DMS79 treated with DMSO at 0.1 percent for 48 hours (cell line): ENCODE measurements at places on chromosomes 5 and 9.

- no peak for DNase-seq
Measured at GRCh38 chr9:110015759-110016158, 192.2 kb downstream of the C9orf152 start.

GRCh38 chr9:128062846-128063831 is 4.0 kb downstream of the NAIF1 start:
- no peak for DNase-seq

GRCh38 chr5:180142021-180142765 is 66.8 kb downstream of the RASGEF1C start:
- no peak for DNase-seq

DNA sequence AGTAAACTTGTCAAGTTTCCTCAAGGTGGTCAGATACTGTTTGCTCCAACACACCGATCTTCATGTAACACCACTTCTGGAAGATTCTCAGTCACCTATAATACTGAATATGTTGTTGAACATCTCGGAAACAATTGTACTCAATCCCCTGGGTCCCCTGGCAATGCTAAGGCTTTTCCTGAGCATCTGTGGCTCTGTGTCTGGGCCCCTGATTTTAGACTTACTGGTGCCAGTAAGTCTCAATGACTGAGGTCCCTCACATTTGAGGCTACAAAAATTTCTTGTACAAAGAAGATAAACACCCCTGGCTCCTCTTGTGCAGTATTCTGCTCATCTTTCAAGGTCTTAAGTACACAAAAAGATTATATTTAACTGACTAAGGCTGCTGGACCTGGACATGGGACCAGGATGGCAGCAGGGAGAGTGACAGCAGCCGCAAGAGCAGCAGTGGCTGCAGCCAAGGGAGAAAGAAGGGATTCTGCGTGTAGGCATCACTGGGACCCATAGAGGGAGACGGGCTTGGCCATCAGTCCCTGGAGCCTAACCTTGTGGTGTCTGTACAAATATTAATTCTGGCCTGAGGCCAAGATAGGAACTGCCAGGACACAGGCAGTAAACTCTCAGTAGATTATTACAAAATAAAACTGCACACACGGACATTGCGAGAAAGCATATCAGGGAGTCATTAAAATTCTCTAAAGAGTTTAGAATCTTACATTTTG is 49.0 kb upstream of the TNPO1 start:
- DNase-seq = peak; percentile 2

DNA sequence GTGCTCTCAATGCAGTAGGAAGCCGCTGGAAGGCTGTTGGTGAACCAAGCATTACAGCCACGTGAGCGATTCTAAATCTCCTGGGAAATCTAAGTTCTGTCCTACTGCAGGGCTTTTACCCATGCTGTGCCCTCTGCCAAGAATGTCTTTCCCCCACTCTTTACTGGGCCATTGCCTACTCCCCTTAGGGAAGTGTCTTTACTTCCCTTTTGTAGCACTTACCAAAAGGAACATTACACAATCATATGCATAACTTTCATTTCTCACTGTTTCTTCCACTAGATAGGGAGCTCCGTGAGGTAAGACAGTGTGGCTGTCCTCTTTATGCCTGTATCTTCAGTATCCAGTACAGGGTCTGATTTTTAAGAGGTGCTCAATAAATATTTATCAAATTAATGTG is 241.7 kb upstream of the NR4A3 start:
- no peak for DNase-seq

- no peak for DNase-seq
Measured at GRCh38 chr5:53068291-53068836, 41.2 kb downstream of the MOCS2 start.

- peak; percentile 23 for DNase-seq
Measured at GRCh38 chr9:100426530-100427365, at the start of gene MSANTD3. Gene MSANTD3, plus strand, starts transcription at chr9:100427143. Its CDS starts 14,796 bp downstream, at chr9:100441939.

DNA sequence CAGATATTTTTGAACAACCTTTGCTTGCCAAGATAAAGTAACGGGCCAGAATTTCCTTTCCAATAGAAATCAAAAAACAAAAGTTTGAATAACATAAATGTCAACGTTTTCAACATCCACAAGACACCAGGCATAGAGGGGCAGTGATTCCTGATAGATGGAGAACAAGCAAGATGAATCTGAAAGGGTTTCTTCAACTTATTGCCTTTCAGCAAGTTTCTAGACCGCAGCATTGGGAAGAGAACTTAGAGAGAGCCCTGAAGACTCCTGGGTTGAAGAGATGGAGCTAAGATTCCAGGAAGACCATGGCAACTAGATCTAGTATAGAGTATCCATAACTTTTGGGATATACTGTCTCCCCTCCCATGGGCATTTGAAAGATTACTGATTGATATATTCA is 751.4 kb upstream of the CTNND2 start:
- no peak for DNase-seq

- no peak for DNase-seq
Measured at GRCh38 chr5:100505984-100506670, 29.0 kb upstream of the FAM174A start.

DNA sequence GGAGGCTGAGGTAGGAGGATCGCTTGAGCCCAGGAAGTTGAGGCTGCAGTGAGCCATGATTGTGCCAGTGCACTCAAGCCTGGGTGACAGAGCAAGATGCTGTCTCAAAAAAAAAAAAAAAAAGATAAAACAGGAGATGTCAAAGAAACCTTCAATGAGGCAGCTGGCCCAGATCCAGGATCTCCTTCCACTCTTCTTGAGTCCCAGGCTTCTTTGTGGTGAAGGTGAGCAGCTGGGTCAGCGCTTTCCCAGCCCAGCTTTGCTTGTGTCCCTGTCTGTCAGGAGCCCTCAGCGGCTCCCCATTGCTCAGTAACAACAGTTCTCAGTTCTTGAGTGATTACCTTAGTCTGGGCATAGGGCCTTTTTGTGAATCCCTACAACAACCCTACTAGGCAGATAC is 69.4 kb upstream of the PSD2 start:
- peak; percentile 17 for DNase-seq

DNA sequence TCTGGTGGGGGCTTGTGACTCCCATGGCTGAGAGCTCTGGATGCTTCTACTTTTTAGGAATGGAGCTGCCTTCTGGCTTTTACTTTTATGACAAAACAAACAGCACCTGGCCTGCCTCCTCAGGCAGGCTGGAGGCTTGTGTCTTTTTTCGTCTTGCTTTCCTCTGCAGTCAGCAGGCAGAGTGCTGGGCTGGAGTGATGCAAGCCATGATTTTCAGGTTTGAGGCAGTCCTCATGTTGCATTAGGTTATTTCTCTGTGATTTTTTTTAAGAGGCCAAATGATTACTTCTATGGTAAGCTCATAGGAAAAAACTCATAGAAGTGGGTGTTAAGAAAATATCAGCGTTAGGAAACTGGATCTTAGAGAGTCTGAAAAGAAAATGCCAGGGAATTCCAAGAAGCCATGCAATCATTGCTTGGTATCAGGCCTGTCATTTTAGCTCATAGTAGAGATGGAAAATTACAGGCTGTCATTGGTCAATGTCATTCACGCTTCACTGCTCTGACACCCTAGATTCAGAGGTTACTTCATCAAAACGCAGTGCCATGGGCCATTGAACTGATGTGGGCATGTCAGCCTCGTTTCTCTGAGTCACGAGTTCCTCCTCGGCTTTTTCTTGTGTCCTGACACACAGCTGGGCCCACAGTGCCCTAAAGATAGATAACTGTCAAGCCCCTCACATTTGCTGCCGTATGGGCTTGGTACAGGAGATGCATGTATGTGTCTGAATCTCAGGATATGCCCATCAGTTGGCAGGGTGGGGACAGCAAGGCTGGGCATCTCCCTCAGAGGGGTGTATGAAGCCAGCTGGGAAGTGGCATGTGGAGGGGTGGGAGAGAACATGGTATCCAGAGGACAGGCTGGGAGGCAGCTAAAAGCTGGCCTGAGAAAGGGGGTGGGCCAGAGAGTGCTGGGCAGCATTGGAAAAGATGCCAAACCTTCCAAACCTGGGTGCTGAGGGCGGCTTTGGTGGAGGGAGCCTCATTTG is 151.8 kb downstream of the HSPA4 start:
- DNase-seq = no peak

- DNase-seq = no peak
Measured at GRCh38 chr5:104297076-104297475, 734.5 kb upstream of the NUDT12 start.

- no peak for DNase-seq
Measured at GRCh38 chr9:88706193-88707113, 171.5 kb downstream of the NXNL2 start.

DNA sequence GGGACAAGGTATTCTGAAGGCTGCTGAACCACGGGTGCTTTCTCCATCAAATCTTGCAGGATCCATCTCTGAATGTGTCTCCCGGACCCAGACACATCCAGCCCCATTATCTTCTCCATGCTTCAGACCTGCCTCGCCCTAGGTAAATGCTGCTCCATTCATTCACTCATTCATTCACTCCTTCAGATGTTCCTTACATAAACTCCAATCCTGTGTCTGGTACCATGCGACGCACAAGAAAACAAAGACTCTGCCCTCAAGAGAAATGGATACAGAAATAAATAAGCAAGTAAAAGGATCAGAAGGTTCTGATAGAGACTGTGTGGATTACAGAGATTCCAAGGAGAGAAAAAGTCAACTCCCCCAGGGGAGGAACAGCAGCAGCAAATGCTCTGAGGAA is 7.9 kb upstream of the PSMB7 start:
- DNase-seq = no peak

DNA sequence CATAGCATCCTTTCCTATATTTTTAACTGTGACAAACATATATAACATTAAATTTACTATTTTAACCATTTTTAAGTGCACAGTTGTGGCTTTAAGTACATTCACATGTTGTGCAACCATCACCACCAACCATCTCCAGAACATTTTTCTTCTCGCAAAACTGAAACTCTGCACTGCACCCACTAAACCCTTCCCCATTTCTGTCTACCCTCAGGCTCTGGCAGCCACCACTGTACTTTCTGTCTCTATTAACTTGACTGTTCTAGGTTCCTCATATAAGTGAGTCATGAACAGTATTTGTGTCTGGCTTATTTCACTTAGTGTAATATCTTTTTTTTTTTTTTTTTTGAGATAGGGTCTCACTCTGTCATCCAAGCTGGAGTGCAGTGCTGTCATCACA is 25.5 kb downstream of the KCNMB1 start:
- DNase-seq = no peak

- no peak for DNase-seq
Measured at GRCh38 chr9:17219261-17219660, 84.4 kb downstream of the CNTLN start.

DNA sequence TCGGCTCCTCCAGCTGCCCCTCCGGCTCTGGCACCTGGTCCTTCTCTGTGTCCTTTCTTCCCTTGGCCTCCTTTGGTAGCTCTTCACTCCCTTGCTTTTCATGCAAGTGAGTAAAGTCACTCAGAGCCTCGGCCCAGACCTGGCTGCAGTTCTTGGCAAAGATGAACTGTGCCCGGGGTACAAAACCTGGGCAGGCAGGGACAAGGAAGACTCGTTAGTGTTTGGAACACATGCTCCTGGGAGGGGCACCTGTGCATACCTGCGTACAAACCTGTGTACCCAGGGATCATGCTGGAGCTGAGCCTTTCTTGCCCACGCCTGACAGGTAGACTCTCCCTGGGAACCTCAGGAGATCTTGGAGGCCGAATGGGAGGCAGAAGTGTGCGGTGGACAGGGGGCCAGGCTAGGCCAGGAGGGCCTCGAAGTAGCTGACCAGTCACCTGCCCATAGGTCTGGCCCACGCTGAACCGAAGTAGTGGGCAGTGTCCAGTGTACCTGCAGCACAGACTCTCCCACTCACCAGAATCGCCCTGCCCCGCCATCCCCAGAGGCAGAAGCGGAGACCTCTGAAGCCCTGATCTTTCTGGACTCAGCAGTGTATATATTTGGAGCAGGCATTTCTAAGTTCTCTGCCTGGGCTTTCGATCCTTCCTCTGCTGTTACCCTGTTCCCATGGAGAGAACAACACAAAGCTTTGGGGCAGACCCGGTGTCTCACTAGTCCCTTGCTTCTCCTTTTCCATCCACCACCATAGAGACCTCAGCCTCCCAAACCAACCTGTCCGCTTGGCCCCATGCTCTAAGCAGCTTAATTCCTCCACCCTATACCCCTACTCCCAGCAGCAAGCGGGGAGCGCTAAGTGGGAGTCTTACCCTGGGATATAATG is 41.9 kb upstream of the TESK1 start:
- no peak for DNase-seq

DNA sequence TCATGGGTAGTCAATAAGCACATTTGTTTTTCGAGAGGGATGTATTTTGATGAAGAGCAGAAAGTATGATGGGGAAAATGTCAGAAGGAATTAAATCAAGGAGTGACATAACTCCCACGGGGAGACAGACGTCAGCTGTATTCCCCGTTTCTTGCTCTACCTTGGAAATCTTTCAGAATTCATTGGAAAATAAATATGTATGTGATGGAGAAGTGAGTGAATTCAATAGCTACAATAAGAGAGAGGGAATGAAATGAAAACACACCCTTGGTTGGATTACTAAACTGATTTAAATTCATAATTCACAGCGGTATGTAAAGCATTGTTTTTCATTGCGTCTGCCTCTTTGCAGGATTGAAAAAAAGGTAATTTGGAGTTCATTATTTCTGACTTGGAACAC is 209.7 kb upstream of the KLF4 start:
- DNase-seq = no peak

GRCh38 chr5:65475895-65476294 is 5.8 kb downstream of the ADAMTS6 start:
- DNase-seq = no peak

DNA sequence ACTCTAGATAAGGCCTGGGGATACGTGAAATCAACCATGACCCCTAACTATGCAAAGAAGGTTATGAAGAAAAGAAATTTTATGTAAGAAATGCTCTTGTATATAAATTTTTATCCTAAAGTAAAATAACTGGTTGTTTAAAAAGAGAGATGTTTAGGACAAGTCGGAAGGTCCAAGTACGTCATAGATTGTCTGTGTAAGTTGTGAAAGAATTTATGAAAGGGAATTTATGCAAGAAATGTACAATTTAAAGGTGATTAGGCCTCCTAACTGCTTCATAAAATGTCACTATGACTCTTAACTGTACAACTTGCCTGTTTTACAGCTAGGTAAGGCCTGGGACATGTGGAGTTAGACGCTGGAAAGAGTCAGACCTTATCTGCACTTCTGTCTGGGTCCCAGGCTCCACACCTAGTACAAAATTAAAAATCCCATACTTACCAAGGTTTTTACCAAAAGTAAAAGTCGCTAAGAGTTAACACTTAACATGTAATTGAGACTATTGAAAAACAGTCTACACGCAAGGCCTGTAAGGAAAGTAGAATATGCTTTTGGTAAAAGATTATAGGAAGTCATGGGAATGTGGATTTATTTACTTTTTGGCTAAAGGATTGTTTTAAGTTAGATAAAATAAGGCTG is 77.4 kb downstream of the KIAA0825 start:
- DNase-seq = no peak

- no peak for DNase-seq
Measured at GRCh38 chr5:56735849-56736641, 79.3 kb upstream of the MAP3K1 start.

- DNase-seq = no peak
Measured at GRCh38 chr5:77984587-77984986, 208.4 kb upstream of the TBCA start.

DNA sequence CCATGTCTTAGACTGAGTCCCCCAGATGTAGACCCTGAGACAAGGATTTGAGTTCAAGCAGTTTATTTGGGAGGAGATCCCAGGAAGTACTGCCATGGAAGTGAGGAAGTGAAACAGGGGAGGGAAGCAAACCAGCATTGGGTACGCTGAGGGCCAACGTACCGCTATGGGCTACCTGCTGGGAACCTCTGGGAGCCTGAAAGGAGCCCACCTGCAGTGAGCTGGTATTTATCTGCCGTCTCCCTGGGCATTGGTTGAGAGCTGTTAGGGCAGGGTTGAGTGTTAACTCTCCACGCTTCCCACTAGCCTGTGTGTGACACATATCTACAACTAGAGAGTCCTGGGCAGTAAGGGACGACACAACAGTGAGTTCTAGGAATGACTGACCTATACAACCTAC is 131.6 kb upstream of the SLC24A2 start:
- DNase-seq = no peak
